Thymus (tissue), 14 donors: ENCODE measurements at places on chromosomes 1 and 21.

DNA sequence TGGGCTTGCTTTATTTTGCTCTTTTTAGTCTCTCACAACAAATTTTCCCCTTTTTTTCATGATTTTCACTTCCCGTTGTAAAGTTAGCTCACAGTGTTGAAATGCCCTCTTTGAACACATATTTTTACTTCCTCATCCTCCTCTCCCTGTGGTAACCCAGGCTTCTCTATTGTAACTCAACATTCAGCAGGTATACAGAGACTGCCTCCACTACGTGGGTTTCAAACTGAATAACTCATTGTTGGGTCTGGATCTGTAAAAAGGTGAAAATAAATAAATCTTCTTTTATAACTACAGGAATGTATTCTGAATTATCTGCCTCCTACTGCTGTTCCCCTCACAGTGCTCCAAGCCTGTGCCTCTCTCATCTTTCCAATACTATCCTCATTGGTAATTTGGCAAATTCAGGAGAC, 166.4 kb downstream of the RUNX1 start:
- no peak for DNase-seq
- H3K27me3 ChIP-seq, result no peaks in the 10 kb centered on the region
- H3K36me3 ChIP-seq, result peaks cover 15% of the 10 kb centered on the region
- H3K4me1 ChIP-seq, result peaks cover 38% of the 10 kb centered on the region
- no peak overlapping the region for H3K27ac ChIP-seq

GRCh38 chr21:25298512-25299491, 308.5 kb downstream of the MRPL39 start:
- H3K4me1 ChIP-seq, result no peaks in the 10 kb centered on the region
- no peaks in the 10 kb centered on the region for H3K36me3 ChIP-seq
- H3K4me3 ChIP-seq, result no peak overlapping the region

GRCh38 chr1:230119340-230119739, 52.3 kb downstream of the GALNT2 start:
- no peak overlapping the region for H3K4me3 ChIP-seq
- no peak for DNase-seq
- H3K36me3 ChIP-seq, result peaks cover 52% of the 10 kb centered on the region
- peaks cover 90% of the 10 kb centered on the region for H3K4me1 ChIP-seq
- H3K27ac ChIP-seq, result no peak overlapping the region

GRCh38 chr1:186535388-186536133, 74.6 kb upstream of the PDC start:
- no peaks in the 10 kb centered on the region for H3K4me1 ChIP-seq
- no peak overlapping the region for H3K4me3 ChIP-seq
- no peak overlapping the region for H3K27ac ChIP-seq

DNA sequence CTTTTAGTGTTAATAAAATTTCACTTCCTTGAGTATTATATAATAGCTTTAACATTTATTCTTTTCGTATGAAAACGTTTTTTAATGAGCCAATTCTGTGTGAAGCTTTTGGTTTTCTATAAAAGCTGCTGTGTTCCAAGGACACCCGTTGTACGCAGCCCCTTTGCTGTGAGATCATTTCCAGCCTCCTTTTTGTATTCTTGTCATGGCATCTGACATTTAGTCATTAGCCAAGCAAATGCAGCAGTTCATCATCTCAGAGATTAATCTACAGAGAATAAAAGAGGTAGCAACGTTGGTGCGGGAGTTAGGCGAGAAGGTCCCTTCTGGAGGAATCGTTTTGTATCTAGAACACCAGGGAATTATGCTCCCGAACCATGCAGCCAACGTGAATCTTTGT, 1.3 kb upstream of the UMODL1 start:
- H3K4me3 ChIP-seq, result no peak overlapping the region
- DNase-seq, result no peak
- no peaks in the 10 kb centered on the region for H3K36me3 ChIP-seq
- H3K4me1 ChIP-seq, result peaks cover 51% of the 10 kb centered on the region
- no peak overlapping the region for H3K27ac ChIP-seq

- no peaks in the 10 kb centered on the region for H3K36me3 ChIP-seq
- H3K4me1 ChIP-seq, result peaks cover 5% of the 10 kb centered on the region
- H3K27me3 ChIP-seq, result no peaks in the 10 kb centered on the region
- no peak overlapping the region for H3K27ac ChIP-seq
- DNase-seq, result no peak
Observed at GRCh38 chr1:63817152-63817667, 43.4 kb downstream of the ROR1 start.

GRCh38 chr1:32741059-32741412, 38.5 kb upstream of the SYNC start:
- no peaks in the 10 kb centered on the region for H3K36me3 ChIP-seq
- no peak for DNase-seq
- peak overlapping the region; percentile 53 for H3K27ac ChIP-seq

GRCh38 chr1:158055854-158056253, 62.4 kb downstream of the KIRREL1 start:
- H3K4me1 ChIP-seq, result peaks cover 5% of the 10 kb centered on the region
- no peak overlapping the region for H3K27ac ChIP-seq
- peaks cover 3% of the 10 kb centered on the region for H3K36me3 ChIP-seq
- H3K27me3 ChIP-seq, result no peaks in the 10 kb centered on the region
- no peak overlapping the region for H3K4me3 ChIP-seq

GRCh38 chr1:204502241-204502640, 7.6 kb upstream of the PIK3C2B start:
- H3K27me3 ChIP-seq, result no peaks in the 10 kb centered on the region
- no peak overlapping the region for H3K4me3 ChIP-seq
- H3K36me3 ChIP-seq, result no peaks in the 10 kb centered on the region
- H3K27ac ChIP-seq, result no peak overlapping the region
- DNase-seq, result no peak

- no peak overlapping the region for H3K4me3 ChIP-seq
- DNase-seq, result no peak
- H3K36me3 ChIP-seq, result no peaks in the 10 kb centered on the region
- no peaks in the 10 kb centered on the region for H3K27me3 ChIP-seq
- no peak overlapping the region for H3K27ac ChIP-seq
- peaks cover 37% of the 10 kb centered on the region for H3K4me1 ChIP-seq
Observed at GRCh38 chr1:8426996-8427395, 109.1 kb downstream of the SLC45A1 start.
